MV-4-11 (cell line): ENCODE measurements at places on chromosomes 7 and 10.
A peak's percentile ranks its signal among the peaks of the same experiment; 100 is the strongest.

- no peak for DNase-seq
These were observed 290.8 kb upstream of the ZNF32 start for GRCh38 chr10:43939389-43939938.

GRCh38 chr10:38605153-38605661, 511.1 kb downstream of the ZNF37A start:
- no peak for DNase-seq

DNA sequence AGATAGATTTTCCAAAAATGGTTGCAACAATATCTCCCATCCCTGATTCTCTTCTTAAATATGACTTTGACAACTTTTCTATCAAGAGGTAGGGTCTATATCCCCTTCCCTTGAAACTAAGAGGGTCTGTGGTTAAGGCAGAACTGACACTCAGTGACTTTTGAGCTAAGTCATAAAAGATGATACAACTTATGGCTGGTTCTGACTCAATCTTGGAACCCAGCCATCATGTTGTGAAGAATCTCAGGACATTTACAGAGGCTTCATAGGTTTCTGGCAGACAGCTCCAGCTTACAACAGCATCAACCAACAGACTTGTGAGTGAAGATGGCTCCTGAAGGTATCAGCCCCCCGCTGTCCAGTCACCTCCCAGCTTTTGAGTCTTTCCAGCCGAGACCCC, 203.5 kb downstream of the RNLS start:
- DNase-seq: no peak

GRCh38 chr7:32495298-32496051, at the start of gene AVL9:
AVL9 (plus strand) TSS chr7:32495489; CDS start chr7:32495710, 221 bp downstream.
- DNase-seq: peak; percentile 88

- no peak for DNase-seq
These were observed 152.5 kb upstream of the CHST15 start for GRCh38 chr10:124245806-124246440.

DNA sequence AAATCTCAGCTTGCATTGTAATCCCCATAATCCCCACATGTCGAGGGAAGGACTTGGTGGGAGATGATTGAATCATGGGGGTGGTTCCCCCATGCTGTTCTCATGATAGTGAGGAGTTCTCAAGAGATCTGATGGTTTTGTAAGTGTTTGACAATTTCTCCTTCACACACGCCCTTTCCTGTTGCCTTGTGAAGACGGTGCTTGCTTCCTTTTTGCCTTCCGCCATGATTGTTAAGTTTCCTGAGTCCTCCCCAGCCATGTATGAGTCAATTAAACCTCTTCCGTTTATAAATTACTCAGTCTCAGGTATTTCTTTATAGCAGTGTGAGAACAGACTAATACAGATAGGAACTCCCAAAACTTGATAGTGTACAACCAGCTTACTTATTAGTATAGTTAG, 98.6 kb downstream of the CREM start:
- DNase-seq: peak; percentile 10

DNA sequence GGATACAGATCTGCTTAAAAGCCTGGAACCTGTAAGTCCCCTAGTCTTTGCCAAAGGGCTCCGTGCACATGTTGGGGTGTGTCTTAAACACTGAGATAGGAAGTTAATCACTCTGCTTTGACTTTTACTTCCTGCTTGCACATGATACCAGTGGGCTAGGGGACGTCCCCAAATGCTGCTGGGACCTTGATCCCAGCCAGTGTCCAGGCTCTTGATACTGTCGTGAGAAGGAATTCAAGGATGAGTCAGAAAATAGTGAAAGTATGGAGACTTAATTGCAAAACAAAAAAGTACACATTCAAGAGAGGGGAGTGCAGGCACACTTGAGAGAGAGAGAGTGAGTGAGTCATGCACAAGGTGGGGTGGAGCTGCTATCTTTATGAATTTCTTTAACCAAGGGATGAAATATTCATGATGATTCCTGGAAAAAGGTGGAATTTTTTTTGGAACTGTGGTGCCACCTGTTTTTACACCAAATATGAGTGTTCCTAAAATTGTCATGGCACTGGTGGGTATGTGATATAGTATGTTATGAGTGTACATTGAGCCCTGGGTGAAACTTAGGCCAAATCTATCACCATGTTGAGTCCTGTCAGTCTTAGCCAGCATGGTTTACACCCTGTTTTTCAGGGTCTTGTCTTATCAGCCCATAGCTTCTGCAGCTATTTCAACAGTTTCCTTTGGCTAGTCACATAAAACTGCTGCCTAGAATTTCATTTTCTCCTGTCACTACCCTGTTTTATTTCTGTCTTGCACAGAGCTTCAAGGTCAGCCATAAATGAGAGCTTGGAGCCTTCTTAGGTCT, 88.3 kb upstream of the CYP26C1 start:
- DNase-seq: peak; percentile 47

GRCh38 chr10:117413928-117414618, 38.8 kb upstream of the PDZD8 start:
- no peak for DNase-seq

DNA sequence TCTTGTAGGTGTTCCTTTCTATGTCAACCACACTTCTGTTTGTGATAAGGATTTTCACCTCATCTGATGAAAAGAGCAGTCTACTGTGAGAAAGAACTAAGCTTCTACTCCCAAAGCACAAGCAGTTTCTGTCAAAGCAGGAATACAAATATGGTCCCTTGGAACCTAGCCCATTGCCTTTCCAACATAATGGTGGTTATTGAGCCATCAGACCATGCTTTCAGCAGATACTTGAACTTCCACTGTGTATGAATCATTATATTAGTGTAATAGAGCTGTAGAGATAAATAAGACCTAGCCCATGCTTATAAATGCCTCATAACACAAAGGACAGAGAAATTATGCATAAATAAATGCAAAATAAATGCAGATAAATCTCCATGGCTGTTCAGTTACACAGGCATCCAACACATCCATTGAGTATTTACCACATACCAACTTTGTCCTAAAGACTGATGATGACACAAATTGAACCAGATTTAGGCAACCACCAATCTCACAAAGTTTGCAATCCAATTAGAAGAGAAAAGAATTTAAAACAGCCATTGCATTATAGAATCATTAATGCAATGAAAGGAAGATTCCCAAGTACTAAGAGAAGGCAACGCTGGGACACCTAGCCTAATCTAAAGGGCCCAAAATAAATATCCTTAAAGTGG, 729.4 kb upstream of the C7orf33 start:
- no peak for DNase-seq

- no peak for DNase-seq
These were observed 190.1 kb upstream of the STK17A start for GRCh38 chr7:43392638-43393330.

GRCh38 chr7:157523371-157523765, 186.6 kb downstream of the DNAJB6 start:
- DNase-seq: no peak

- no peak for DNase-seq
These were observed 18.8 kb downstream of the NEBL start for GRCh38 chr10:20877986-20878983.

DNA sequence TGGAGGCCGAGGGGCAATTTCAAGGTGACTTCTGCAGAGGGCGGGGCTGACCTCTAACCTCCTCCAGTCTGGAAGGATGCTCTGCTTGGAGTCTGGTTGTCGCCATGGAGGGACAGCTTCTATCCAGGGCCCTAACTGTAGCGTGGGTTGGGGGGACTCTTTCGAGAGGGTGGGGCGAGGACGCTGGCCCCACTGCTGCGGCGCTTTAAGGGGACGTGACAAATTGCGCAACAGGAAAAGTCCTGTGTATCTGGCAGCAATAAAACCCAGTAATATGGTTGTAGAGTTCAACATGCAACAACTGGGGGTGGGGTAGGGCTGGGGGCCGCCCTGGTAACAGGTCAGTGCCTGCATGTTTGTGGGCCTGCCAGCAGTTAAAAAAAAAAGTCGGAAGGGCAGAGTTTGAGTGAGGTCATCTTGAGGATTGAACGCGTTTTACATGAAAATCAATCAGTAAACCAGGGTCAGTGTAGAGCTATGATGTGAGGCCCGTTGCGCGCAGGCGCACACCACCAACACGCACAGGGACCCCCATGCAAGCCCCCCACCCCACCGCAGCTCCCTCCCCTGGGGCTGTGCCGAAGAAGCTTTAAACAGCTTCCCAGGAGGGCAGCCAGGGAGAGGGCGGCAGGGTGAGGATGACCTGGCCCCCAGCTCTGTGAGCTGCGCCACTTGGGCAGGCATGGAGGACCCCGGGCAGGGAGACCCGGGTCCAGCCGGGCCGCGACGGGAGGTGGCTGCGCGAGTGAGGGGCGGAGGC, 4.3 kb downstream of the SHH start:
- no peak for DNase-seq

DNA sequence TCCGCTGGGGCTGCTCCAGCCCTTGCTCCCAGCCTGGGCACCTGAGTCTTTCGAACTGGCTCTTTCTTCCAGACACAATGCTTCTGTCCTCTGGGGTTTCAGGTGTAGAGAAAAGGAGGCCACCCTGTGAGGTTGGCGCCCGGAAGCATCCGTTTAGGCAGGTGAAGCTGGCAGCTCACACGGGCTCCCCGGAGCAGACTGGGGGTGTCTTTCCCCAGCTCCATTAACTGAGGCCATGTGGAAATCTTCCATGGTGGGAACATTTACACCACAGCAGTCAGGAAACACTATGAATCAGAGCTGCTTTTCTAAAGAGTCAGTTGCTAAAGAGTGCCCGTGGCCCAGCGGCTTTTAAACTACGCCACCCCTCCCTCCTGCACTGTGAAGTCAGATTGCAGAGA, 29.2 kb downstream of the PRKAG2 start:
- peak; percentile 27 for DNase-seq

GRCh38 chr7:1692515-1693418, 22.7 kb downstream of the ELFN1 start:
- no peak for DNase-seq

GRCh38 chr7:26180792-26181198, 19.8 kb downstream of the HNRNPA2B1 start:
- DNase-seq: peak; percentile 23

GRCh38 chr7:2241580-2242540, at the start of the genes MRM2 and NUDT1:
MRM2 (minus strand) TSS chr7:2242205; CDS start chr7:2242169, 36 bp downstream.
NUDT1 (plus strand) TSS chr7:2242226; CDS start chr7:2244575, 2,349 bp downstream.
- peak; percentile 62 for DNase-seq

DNA sequence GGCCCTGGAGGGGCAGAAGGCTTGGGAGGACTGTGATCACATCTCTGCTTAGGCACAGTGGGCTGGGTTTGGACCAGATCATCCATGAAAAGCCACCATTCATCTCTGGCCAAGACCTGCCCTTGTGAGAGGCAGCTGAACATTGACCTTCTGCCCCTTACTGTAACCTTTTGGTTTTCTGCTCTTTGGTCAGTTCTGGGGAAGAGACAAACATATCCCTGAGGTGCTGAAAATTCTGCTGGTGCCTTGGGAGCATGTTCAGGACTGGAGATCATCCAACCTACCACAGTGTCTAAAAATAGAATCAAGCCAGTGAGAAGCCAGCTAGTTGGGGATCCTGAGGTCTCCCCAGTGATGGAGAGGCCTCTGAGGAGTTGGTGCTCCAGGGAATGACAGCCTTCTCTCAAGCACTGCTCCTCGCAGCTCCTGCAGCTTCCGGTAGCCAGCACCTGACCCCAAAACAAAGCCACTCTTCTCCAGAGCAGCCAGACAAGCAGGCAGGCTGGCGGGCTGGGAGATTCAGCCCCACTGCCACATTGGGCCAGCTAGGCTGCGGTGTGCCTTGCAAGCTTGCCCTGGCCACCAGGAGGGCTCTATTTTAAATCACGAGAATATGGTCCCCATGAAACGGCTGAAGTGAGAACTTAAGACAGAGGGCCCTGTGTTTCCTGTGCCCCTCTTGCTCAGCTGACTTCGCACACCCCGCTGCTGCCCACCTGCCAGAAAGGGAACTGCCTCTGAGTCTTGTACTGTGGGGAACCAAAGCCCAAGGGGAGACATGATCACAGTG, 37.8 kb upstream of the UBE2H start:
- no peak for DNase-seq

DNA sequence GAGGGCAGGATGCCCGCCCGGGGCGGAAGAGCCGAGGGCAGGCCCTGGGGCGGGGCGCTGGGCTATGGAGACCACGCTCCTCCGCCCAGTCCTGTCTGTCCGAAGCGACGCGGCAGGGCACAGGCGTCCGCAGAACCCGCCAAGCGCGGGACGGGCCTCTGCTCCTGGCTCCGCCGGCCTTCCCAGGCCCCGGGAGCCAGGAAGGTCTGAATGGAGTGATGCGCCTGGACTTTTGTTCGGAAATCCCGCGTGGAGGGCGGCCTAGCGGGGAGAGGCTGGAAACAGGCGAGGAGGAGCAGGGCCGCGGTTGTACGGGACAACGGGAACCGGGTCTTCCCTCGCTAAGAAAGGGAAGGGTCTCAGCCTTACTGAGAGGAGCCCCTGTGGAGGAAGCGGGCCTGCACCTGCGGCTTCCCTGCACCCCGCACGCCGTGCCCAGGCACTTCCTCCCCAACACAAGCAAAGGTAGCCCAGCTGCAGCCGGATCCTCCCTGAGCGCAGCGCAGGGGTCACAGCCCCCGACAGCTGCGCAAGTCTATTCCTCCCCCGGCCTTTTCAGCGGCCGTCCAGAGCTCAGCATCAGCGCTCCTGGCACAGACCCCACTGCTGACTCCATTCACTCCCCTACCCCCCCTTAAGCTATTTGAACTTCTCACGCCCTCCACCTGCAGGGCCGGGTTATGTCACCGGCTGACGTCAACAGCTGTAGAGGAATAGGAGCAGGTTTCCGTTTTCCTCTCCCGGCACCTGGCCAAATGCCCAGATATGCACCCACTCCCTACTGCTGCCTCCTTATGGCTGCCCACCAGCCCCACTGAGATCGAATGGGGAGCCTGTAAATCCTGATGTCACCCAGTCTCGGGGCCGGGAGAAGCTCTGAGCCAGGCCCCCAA, 143.2 kb upstream of the RET start:
- no peak for DNase-seq

- peak; percentile 25 for DNase-seq
These were observed at the start of gene EPHA1 for GRCh38 chr7:143408686-143409561. EPHA1 (minus strand) TSS chr7:143408856; CDS start chr7:143408805, 51 bp downstream.

- no peak for DNase-seq
These were observed 1.8 kb upstream of the XPNPEP1 start for GRCh38 chr10:109924967-109925620.
